ENCODE measurements at places on chromosomes 7 and 10.

GRCh38 chr10:106083572-106083971, 1080.9 kb downstream of the SORCS1 start:
- DNase-seq: no peak

- DNase-seq: no peak
These were observed 625.1 kb upstream of the MKI67 start for GRCh38 chr10:128751284-128751683.

DNA sequence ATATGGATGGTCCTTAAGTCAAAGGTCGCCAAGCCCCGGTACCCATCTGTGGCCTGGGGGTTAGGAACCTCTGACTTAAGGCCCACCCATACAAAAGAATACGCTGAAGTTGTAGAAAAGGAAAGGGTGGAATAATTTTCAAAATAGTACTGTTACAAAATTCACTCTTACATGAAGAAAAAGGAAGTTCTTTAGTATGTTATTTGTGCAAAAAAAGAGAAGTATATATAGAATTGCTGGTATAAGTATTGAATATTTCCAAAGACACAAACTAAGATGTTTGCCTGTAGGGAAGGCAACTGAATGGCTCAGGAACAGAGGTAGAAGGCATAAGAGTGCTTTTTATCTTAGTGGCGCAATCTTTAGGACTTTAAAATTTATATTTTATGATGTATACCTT, 78.7 kb downstream of the PRLHR start:
- DNase-seq: no peak

- no peak for DNase-seq
These were observed 35.6 kb downstream of the FAM241B start for GRCh38 chr10:69665474-69666320.

GRCh38 chr10:49543604-49544003, 4.7 kb upstream of the ERCC6 start:
- DNase-seq: no peak

DNA sequence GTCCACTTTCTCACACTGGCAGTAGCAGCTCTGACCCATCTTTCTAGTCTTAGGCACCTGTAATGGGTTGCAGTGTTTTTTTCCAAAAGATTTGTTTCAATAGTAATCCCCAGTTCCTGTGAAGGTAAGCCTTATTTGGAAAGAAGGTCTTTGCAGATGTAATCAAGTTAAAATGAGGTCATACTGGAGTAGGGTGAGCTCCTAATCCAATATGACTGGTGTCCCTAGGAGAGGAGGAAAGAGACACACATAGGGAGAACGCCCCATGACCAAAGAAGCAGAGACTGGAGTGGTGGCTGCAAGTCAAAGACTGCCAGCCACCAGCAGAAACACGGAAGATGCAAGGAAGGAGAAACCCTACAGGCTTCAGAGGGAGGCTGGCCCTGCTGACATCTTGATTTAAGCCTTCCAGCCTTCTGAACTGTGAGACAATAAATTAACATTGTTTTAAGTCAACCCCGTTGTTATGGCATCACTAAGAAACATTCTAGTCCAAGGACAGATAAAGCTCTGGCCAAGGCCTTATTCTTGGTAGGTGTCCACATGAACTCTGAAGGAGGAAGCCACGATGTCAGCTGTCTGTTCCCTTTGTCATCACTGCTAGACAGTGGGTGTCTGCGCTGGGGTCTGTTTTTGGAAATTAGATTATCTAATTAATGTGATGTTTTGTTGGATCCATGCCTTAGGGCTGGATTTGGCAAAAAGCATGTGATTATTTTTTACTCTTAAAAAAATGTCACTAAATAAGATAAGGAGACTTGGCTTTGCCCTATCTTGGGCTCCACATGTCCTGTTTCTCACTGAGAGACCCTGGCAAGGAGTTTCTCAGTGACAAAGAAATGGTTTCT, 214.9 kb downstream of the KCNMA1 start:
- peak; percentile 28 for DNase-seq
